ENCODE measurements at places on chromosomes 11 and 22.

DNA sequence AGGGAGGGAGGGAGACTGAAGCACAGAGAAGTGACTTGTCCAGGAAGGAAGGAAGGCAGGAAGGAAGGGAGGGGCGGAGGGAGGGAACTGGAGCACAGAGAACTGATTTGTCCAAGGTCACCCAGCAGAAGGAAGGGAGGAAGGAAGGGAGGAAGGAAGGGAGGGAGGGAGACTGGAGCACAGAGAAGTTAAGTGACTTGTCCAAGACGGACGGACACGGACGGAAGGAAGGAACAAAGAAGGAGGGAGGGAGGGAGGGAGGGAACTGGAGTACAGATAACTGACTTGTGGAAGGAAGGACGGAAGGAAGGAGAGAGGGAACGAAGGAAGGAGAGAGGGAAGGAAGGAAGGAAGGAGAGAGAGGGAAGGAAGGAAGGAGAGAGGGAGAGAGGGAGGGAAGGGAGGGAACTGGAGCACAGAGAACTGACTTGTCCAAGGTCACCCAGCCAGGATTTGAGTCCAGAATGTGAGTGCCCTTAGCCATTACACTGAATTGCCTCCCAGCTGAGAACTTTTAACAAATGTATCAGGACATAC, 1.5 kb downstream of the SLC35F2 start:
- no peak for DNase-seq

DNA sequence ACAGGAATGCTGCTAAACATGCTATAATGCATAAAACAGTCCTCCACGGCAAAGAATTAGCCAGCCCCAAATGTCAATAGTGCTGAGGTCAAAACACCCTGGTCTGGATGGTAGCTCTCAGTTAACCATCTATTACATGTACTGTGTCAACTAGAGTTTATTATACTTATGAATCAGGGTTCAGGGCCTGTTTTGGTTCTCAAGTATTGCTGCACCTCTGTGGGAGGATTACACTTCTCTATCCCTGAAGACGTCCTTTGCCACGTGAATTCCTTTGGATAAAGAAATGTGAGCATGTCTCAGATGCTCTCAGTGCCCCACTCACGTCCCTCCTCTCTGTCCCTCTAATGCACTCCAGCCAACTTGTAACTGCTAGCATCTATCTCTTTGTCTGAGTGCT, 53.4 kb downstream of the SLC1A2 start:
- DNase-seq, result no peak

- no peak for DNase-seq
Measured at GRCh38 chr11:71490044-71490730, 36.9 kb upstream of the KRTAP5-7 start.

GRCh38 chr11:39804271-39804670, 1655.2 kb downstream of the LRRC4C start:
- no peak for DNase-seq

DNA sequence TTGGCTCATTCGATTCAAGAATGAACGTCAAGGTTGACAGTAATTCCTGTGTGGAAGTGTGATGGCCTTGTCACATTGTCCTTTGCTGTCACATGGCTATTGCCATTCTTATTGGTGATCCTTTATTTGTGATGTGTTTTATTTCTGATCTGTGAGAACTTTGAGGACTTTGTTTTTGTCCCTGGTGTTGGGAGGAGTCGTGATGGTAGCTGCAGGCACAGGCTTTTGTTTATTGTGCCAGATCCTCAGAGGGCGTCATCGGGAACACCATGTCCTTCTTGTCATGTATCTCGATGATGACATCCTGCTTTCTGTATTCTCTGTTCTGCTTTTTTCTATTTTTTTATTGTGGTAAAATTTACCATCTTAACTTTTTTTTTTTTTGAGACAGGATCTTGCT, 5.6 kb downstream of the PICK1 start:
- DNase-seq, result no peak

DNA sequence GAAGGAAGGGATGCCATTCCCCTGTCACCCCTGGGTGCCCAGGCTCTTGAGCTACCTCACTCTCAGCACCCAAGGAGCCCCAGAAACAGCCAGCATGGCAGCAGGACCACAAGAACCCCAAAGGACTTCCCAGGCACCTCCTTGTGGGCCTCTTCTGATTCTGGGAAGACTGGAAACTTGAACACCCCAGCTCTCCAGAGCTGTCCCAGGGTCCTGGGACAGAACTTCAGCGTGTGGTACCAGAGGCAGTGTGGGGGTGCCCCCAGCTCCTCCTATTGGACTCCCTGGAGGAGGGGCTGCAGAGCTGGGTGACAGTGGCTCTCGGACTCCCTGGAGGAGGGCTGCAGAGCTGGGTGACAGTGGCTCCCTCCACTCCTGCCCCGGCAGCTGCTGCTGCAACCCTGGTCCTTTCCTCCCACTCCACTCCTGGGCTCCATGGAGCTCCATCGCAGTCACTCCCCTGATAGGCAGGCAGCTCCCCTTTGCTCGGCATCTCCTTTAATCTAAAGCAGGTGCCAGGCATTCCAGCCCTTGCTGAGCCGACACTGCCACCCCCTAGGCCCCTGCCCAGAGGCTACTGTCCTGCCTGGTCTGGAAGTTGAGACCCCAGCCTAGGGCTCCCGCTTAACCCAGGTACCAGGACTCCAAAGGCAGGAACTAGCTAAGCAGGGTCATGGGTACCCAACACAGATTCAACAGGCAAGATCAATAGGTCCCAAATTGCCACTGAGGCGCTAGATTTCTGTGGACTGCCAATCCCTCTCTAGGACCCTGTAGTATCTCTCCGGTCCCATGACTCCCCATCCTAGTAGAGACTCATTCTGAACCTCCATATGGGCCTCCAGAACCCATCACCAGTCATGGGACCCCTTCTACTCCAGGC, 2.7 kb downstream of the BCL9L start:
- no peak for DNase-seq

- no peak for DNase-seq
Measured at GRCh38 chr11:77126156-77126775, 1.8 kb upstream of the MYO7A start.

DNA sequence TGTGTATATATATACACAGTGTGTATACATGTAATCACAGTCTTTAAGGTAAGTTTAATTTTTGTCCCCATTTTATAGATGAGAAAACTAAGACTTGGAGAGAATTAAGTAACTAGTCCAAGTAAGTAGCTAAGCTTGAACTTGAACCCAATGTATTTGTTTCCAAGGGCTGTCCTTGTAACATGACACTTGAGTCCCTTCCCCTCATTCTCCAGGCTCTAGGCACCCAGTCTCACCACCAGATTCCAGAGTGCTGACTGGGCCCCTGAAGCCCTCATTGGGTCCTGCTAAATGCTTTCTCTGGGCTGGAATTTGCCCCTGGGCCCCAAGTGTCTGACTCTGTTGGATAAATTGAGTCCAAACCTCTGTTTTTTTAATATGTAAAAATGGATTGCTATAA, 45.5 kb downstream of the ADM start:
- DNase-seq, result no peak

- DNase-seq, result no peak
Measured at GRCh38 chr11:75031224-75031753, 42.6 kb downstream of the NEU3 start.

DNA sequence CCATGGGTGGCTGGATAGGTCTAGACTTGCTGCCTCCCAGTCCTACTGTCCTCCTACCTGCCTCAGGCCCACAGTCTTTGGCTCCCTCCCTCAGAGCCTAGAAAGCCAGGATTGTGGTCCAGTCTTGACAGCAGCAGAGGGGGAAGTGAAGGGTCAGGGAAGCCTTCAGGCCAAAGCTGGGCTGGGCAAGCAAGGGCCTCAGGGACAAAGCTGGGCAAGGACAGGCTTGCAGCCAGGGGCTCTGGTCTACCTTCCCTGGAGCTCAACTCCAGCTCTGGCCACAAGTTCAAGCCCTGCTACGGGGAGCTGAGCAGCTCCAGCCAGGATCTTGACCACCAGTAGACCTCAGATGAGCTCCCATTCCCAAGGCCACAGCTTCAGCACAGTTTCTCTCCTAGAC, 14.9 kb downstream of the LMO1 start:
- DNase-seq, result no peak

DNA sequence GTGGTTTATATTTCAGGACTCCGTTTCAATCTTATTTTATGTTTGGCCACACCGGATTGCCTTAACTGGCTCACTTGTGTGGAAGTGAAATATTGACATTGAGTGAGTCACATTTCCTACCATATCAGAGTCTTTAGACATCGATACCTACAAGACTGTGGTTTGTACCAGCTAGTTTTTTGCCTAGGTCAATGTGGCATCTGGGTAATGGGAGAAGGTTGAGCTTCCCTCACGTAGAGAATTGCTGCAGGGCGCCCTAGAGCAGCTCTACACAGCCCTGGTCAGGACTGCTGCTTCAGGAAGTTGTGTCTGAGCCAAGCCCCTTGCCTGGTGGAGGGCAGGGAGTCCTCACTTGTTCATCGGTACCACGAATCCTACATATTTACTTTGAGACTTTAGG, 1.6 kb downstream of the GRAMD1B start:
- DNase-seq, result no peak

- DNase-seq, result no peak
Measured at GRCh38 chr22:19815823-19816290, 38.8 kb downstream of the GNB1L start.

- DNase-seq, result no peak
Measured at GRCh38 chr11:64058494-64058893, 22.8 kb downstream of the FLRT1 start.

- no peak for DNase-seq
Measured at GRCh38 chr11:47136327-47136726, 40.4 kb downstream of the ARFGAP2 start.

DNA sequence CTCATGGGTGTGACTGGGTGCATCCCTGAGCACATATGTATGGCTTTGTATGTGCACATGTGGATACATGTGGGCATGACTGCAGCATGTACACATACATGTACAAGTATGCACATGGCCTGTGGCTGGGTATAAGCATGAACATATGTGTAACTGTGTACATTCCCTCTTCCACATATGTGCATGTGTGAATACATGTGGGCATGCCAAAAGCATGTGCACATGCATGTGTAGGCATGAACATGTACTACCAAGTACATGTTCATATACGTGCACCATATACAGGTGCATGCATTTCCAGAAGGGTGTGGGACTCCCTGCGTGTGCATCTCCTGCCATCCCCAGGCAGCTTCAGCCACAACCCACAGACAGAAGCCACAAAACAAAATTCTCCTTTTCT, 208.2 kb downstream of the MN1 start:
- DNase-seq, result no peak

DNA sequence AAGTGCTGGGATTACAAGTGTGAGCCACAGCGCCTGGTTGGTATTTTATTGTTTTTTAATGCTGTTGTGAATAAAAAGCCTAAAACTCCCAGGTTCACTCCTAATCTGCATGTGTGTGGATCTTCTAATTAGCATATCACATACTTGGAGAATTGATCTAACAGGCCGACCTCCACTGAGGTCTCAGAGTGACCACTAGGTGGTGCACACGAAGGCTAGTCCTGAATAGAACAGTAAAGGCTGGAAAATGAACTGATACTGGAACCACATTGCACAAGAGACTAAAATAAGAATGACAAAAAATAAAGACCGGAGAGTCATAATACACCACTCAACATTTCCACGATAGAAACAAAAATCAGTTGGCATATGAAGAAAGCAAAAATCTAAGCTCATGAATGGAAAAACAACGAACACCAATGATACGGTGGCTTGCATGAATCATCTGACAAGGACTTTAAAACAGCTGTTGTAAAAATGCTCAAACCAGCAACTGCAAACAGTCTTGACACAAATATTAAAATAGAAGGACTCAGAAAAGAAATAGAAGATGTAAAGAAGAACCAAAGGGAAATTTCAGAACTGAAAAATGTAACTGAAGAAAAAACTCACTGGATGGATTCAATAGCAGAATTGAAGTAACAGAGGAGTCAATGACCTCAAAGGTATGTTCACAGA, 19.2 kb downstream of the PIM3 start:
- DNase-seq, result no peak

- no peak for DNase-seq
Measured at GRCh38 chr11:214083-214482, 6.6 kb downstream of the RIC8A start.

DNA sequence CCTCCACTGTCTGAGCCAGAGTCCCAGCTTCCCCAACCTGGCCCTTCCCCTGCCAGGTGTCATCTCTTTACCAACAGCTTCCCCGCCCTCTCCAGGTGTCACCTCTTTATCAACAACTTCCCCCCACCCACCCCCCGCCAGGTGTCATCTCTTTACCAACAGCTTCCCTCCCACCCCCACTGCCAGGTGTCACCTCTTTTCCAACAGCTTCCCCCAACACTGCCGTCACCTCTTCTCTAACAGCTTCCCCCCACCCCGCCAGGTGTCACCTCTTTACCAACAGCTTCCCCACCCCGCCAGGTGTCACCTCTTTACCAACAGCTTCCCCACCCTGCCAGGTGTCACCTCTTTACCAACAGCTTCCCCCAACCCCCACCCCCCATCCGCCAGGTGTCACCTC, 29.8 kb upstream of the TTLL12 start:
- DNase-seq, result no peak

DNA sequence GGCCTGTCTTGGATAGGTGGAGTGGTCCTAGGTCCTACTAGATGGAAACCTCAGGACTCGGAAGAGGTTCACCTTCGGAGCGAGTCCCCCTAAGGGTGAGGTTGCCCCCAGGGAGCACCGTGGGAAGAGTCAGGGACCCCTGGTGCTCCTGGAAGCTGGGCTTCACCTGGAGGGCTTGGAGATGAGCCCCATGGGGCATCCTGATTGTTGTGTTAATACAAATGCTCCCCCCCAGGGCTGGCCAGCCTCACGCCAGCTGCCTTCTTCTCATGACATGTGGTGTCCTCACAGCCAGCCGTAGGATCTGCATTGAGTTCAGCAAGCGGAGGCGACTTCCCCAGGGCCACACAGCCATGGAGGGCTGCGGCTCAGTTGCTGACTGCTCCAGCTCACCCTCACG, 1487.5 kb downstream of the BRD1 start:
- DNase-seq, result no peak
